Tongue (tissue), 3 donors: ENCODE measurements at places on chromosomes 1 and 21. TPM values are rescaled to one million over a fixed set of nuclear protein-coding genes. Genes with fewer than 3 reads are reported as not detected.

AIM2 gene
- not detected for total RNA-seq

MXRA8 gene
- 95.3 TPM for total RNA-seq

ITGB2 gene
- total RNA-seq, result 17.3 TPM

ZNF697 gene
- 15.0 TPM for total RNA-seq

TNFRSF1B gene
- total RNA-seq, result 10.7 TPM

FCRL1 gene
- total RNA-seq, result 1.2 TPM

PACC1 gene
- 10.3 TPM for total RNA-seq

SLAMF9 gene
- not detected for total RNA-seq

RXFP4 gene
- total RNA-seq, result not detected

ZBTB48 gene
- total RNA-seq, result 16.3 TPM

C4BPB gene
- not detected for total RNA-seq

PADI1 gene
- total RNA-seq, result 10.3 TPM

RGS8 gene
- total RNA-seq, result 0.10 TPM

ARHGEF10L gene
- 39.9 TPM for total RNA-seq

CLDN17 gene
- not detected for total RNA-seq

ANGPTL1 gene
- 210 TPM for total RNA-seq

TENT5C gene
- 13.3 TPM for total RNA-seq

FAM163A gene
- 0.21 TPM for total RNA-seq

RBM11 gene
- not detected for total RNA-seq

FCGR2B gene
- 1.6 TPM for total RNA-seq

FCRLB gene
- 1.0 TPM for total RNA-seq

CD5L gene
- not detected for total RNA-seq

HSD11B1 gene
- total RNA-seq, result 1.1 TPM

MAP3K7CL gene
- total RNA-seq, result 88.3 TPM

LCE1E gene
- not detected for total RNA-seq

FRRS1 gene
- 11.9 TPM for total RNA-seq

MAP3K21 gene
- 1.4 TPM for total RNA-seq

CDK18 gene
- total RNA-seq, result 7.7 TPM

SLC9C2 gene
- not detected for total RNA-seq

SLAMF8 gene
- total RNA-seq, result 0.92 TPM

IL20 gene
- not detected for total RNA-seq

DNAJC6 gene
- 2.9 TPM for total RNA-seq

LCE6A gene
- not detected for total RNA-seq

FCRL5 gene
- total RNA-seq, result 0.10 TPM

SPATC1L gene
- 5.9 TPM for total RNA-seq

KLF17 gene
- total RNA-seq, result 0.41 TPM

LCE1C gene
- total RNA-seq, result not detected

IFI44L gene
- total RNA-seq, result 4.7 TPM

ADGRL4 gene
- 18.5 TPM for total RNA-seq

SAMD11 gene
- 6.1 TPM for total RNA-seq

GPA33 gene
- total RNA-seq, result 0.41 TPM
